ENCODE measurements at places on chromosomes 6 and 20.

DNA sequence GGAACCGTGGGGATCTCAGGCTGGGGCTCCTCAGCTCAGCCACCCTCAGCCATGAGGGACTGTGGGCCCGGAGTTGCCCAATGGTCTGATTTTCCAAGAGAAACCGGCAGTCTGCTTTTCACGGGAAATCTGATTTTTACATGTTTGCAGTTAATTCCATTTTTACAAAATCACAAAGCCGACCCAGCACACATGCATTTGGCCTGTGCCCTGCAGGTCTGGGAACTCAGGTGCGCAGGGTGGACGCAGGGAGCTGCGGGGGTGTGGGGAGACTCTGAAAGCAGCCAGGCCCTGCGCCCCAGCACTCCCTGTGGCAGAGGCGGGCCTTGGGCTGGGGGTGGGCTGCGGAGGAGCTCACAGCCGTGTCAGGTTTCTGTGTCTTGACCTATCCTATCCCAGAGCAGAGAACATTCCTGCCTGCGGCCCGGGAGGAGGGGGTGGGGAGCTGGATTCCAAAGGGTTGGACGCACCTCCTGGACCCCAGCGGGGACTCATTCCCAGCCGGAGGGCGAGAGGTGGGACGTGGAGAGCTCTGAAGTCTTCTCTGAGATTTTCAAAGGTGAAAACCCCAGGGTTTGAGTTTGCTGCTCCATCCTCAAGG lies 60.6 kb downstream of the ADNP start:
- DNase-seq, result no peak

DNA sequence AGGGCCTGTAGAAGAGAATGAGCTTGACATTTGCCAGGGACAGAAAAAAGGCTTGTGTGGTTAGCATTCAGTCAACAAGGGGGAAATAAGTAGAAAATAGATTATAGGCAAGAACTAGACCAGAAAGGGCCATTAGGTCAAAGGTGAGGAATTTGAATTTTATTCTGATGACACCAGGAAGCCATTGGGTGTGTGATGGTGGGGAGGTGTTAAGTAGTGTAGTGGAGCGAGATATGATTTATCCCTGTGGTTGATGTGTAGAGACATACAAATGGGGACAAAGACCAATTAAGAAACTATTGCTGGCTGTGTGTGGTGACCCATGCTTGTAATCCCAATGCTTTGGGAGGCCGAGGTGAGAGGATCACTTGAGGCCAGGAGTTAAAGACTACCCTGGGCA lies 11.0 kb downstream of the DSTN start:
- no peak for DNase-seq

DNA sequence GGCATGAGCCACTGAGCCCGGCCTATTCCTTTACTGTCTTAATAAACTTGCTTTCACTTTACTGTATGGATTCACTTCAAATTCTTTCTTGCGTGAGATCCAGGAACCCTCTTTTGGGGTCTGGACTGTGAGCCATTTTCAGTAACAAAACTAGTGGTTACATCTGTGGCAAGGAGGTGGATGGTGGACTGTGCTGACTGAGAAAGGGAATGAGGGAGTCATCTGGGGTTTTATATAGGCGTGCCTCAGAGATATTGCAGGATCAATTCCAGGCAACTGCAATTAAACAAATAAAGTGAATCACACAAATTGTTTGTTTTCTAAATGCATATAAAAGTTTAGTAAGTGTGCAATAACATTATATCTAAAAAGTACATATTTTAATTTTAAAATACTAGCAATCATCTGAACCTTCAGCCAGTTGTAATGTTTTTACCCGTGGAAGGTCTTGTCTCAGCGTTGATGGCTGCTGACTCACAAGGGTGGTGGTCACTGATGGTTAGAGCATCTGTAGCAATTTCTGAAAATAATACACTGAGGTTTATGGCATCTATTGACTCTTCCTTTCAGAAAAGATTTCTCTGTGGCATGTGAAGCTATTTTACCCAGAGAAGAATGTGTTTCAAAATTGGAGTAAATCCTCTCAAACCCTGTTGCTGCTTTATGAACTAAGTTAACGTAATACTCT lies 111.4 kb upstream of the FKBP1C start:
- DNase-seq, result no peak

GRCh38 chr6:37654727-37655500 lies 42.8 kb downstream of the MDGA1 start:
- DNase-seq, result no peak

GRCh38 chr6:163637524-163637923 lies 223.0 kb downstream of the QKI start:
- DNase-seq, result no peak

DNA sequence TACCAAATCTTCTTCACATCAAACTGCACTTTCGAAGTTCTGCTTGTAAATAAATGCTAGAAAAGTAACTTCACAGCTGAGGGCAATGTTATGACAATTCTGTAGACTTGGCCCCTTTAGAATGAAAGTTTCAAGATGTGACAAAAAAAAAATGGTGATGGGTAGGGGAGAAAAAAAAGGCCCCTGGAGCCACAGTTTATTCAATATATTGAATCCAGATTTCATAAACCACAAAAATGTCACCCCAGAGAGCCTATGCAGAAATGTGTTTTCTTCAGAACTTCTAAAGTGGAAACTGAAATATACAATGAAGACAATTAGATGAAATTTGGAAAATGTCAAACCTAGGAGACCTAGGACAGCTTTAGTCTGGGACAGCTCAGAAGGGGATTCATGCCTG lies 143.1 kb downstream of the EDN3 start:
- no peak for DNase-seq

DNA sequence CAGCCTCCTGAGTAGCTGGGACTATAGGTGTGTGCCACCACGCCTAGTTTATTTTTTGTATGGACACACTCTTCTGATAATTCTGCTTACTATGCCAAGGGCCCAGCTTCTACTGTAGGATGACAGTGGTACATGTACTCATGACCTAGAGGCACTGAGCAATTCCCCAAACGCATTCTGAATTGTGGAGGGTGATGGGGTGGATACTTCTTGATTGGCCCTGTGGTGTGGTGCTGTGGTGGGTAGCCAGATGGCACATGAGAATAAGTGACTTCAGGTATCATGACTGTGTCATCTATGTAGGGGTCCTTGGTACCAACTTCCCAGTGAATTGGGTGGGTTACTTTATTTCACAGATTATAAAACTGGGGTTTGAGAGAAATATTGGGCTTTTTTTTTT lies 11.0 kb downstream of the DNMT3B start:
- no peak for DNase-seq

DNA sequence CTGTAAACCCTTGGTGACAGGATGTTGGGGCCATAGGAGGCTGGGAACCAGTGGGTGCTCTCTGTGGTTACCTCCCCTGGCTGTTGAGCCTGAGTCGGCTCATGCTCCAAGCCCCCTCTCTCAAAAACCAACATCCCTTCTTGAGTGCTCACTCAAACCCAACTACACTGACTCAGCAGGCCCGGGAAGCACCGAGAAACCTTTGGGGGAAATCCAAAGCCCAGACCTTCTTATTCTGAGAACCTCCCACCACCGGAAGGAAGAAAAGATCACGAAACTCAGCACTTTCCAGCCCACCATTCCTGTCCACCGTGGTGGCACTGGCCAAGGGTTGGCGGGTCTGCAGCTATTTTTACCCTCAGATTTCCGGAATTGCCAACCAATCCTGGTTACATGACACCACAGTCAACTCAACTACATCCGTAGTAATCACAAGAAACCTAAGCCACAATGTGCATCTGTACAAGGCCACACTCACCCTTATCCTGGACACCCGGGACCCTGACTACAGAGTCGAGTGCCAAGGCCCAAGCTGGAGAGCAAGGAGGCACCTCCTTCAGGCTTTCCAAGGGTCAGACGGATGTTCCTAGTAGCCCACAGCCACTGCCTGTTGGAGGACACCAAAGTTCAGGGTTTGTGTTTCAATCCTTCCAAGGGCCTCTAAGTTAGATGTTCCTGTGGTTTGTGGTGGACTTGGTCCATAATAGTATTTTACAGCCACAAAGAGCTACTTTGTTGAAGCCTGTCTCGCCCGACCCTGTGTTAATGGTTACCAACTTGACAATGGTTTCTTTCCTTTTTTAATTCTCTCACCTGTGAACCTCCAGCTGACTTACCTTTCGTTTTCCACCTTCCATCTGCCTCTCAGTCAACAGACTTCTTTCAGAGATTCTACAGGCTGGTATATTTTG lies 317.0 kb downstream of the CDC5L start:
- DNase-seq, result no peak

DNA sequence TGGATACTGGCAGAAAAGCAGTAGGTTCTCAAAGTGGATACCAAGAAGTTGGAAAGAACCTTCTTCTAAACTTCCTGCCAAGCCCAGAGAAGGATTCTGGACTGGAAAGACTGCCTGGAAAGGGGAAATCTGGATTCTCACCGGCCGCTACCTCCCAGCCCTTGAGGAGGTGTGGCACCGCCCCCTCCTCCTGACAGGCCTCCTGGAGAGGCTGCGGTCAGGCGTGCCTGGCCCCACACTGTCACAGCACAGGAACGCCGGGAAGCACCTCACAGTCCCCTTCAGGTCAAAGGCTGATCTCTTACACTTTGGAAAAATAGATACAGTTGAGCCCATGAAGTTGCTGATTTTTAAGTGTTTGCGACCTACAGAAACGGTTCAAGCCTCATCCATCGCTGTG lies 16.3 kb upstream of the PDE10A start:
- no peak for DNase-seq

GRCh38 chr6:64815718-64816117 lies 891.3 kb downstream of the EYS start:
- DNase-seq, result no peak

- DNase-seq, result no peak
Observed at GRCh38 chr20:10297684-10298240, 79.1 kb downstream of the SNAP25 start.

DNA sequence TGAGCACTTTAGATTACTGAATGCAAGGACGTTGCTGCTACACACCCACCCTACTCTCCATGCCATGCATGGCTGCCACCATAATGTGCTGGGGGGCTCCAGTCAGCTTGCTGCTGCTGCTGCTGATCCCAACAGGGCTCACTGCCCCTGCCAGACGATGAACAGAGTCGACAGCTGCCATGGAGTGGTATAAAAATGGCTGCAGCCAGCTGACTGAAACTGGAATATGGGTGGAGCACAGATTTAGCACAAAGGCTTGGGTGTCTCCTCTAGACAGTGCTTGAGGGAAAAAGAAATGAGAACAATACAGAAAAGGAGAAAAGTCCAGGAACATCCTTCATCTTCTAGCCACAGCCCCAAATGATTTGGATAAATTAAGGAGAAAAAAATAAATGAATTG lies 150.7 kb downstream of the PDSS2 start:
- DNase-seq, result no peak

DNA sequence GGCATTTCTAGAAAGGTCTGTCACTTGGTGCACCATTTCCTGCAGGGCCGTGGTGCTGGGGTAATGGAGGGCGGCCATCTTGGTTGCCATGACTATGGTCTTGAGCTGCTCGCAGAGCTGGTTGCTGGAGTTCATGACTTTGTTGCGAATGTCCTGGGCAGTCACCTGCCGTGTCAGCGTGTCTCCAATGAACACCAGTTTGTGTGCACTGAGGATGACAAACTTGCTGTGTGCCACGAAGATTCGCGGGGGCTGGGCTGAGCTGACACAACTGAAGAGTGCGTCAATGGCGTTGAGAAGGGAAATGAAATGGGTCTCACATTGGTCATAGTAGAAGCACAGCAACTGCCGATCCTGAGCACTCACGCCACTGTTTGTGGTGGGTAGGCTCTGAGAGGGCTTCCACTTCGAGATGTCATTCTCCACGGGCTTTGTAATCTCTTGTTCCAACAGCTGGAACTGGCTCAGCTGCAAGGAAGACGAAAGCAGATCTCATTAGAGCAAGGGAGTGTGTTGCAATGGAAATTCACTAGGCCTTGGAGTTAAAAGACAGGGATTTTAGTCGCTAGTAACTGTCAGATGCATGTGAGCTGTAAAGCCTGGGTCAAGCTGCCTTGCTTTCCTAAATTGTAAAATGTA lies 47.1 kb downstream of the NEDD9 start:
- DNase-seq, result no peak

DNA sequence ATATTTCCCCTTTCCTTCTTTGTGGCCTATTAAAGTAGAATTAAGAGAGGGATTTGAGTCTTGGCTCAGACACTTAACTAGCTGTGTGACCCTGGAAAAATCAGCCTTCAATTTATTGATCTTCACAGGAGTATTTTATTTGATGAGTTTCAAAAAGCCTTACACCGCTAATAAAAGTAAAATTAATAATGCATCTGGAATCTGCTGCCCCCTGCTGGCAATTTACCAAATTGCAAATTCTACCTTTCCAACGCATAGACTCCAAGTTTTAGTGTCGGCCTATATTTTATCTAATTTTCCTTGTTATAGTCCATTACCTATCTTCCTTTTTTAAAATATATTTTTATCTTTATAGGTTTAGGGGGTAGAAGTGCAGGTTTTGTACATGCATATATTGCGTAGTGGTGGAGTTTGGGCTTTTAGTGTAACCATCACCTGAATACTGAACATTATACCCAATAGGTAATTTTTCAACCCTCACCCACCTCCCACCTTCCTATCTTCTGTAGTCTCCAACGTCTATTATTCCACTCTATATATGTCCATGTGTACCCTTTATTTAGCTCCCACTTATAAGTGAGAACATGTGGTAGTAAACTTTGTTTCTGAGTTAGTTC lies 46.3 kb downstream of the GOPC start:
- DNase-seq, result peak; percentile 46

GRCh38 chr6:169990095-169991030 lies 238.9 kb downstream of the ERMARD start:
- DNase-seq, result no peak

GRCh38 chr20:47205577-47206123 lies 150.8 kb downstream of the ZMYND8 start:
- DNase-seq, result peak; percentile 56

GRCh38 chr6:161270116-161270515 lies 3.7 kb downstream of the AGPAT4 start:
- no peak for DNase-seq

DNA sequence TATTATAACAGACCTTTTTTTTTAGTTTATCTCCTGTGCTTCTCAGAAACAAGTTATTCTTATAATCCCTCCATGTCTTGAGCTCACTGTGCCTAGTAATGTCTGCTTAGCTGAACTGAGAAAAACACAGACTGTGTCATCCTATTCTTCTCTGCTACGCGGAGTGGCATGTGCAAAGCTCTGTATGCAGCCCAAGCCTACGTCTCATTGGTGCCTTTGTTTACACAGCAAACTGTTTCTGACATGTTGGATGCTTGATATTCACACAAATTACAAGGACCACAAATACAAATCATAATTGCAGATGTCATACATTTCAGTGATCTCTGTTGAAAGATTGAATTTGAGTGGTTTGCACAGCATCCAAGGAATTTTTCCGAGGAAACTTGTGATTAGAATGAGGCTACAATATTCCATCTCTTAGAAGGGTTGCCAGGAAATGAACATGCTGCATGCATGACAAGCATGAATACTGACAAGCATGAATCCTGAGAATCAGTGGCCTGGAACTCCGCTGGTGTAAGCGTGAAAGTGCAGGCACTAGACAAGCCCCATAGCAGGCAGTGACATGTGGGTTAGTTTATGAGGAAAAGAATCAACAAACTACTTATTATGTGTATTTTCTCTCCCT lies 128.4 kb upstream of the SGK1 start:
- no peak for DNase-seq

GRCh38 chr20:8342391-8342790 lies 210.3 kb downstream of the PLCB1 start:
- DNase-seq, result no peak
